Activated CD4-positive, CD25-positive, alpha-beta regulatory T cell treated with anti-CD3 and anti-CD28 coated beads, Interleukin-2, amount 50 U/mL, for 24 hours (primary cell): ENCODE measurements at places on chromosomes 2 and 18.

DNA sequence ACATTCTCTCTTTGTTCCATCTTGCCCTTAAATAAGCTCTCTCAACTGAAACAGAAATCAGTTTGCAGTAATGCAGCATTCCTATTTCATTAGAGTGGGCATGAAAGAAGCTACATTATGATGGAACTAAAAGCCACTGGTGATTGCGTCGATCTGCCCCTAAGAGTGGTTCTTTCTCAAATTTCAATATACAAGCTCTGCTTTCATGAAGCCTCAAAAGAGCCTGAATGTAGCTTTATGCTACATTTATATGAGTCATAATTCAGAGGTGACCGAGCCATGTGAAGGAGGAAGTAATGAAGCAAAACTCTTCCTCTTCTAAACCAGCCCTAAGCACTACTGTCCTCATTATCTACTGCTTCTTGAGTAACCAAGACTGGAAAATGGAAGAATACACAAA, 64.8 kb upstream of the CYTIP start:
- no peak for ATAC-seq

- no peak for ATAC-seq
Measured at GRCh38 chr2:128284841-128285240, 33.8 kb downstream of the HS6ST1 start.

GRCh38 chr18:48132797-48133655, 202.6 kb upstream of the SMAD2 start:
- no peak for ATAC-seq

DNA sequence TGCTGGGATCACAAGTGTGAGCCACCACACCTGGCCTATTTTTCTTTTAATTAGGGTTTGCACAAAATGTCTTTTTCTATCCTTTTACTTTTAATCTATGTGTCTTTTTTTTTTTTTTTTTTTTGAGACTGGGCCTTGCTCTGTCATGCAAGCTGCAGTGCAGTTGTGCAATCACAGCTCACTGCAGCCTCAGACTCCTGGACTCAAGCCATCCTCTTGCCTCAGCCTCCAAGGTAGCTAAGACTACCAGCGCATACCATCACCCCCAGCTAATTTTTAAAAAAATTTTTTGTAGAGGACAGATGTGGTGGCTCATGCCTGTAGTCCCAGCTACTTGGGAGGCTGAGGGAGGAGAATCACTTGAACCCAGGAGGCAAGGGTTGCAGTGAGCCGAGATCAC, 27.1 kb downstream of the ADCY3 start:
- ATAC-seq, result no peak

GRCh38 chr2:200748779-200749178, 62.9 kb upstream of the BZW1 start:
- ATAC-seq, result no peak

DNA sequence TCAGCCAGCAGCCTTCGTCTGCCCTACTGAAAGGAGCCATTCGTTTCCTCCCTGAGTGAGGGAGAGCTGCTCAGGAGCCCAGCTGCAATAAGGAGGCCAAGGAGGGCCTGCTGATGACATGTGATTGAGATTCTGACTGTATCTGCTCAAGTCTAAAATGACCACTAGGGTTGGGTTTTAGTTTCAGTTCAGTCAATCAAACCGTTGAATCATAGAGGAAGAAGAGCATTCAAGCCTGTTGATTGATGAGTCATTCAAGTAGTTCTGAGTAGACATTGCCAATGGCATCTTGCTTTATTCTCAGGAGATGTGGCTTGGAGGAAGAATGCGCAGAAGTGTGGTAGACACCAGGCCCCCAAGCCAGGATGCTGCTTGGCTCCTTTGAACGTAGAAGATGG, 19.9 kb upstream of the BCL2L11 start:
- peak; percentile 87 for ATAC-seq

- ATAC-seq, result no peak
Measured at GRCh38 chr2:105665480-105665879, 79.2 kb upstream of the NCK2 start.

DNA sequence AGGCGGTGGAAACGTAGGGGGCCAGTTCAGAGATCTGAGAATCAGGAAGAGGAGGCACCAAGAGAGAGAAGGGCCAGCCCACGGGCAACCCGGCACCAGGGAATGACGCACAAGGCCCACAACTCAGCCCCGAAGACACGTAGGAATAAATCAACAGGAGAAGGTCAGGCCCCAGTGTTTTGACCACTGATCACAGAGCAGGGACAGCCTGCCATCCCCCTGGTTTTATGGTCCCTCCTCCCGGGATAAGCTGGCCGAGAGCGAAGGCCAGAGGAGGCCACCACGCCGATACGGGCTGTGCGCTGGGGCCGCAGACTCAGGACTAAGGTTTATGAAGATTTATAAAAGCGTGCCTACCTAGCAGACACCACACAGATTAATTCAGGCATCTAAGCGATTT, 341.4 kb downstream of the ZNF516 start:
- ATAC-seq, result no peak

DNA sequence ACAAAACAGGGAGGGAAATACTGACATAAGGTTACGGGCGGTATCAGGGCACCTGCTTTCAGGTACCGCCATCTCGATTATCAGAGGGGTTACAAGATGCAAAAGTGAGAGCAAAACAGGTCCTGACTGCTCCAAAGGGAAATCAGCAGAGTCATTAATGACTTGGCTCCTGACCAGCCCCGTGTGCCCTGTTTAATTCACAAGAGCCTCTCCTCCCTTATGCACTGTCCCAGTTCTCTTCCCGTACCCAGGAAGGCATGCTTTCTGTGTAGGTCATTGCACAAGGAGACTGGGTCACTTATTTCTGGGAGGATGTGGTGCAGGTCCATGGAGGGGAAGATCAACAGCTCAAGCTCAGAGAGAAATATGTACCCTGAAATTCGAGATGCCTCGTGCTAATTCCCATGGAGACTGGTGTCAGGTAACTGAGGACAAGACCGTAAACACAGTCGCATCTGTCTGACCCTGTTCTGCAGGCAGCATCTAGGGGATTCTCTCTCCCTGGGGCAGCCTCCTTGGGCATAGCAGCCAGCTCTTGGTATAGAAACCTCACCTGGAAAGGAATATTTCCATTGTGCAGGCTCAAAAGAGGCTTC, 79.9 kb downstream of the HNRNPLL start:
- no peak for ATAC-seq

- no peak for ATAC-seq
Measured at GRCh38 chr18:79504034-79504433, 108.3 kb downstream of the NFATC1 start.

- no peak for ATAC-seq
Measured at GRCh38 chr2:241762321-241762932, 14.2 kb upstream of the GAL3ST2 start.

DNA sequence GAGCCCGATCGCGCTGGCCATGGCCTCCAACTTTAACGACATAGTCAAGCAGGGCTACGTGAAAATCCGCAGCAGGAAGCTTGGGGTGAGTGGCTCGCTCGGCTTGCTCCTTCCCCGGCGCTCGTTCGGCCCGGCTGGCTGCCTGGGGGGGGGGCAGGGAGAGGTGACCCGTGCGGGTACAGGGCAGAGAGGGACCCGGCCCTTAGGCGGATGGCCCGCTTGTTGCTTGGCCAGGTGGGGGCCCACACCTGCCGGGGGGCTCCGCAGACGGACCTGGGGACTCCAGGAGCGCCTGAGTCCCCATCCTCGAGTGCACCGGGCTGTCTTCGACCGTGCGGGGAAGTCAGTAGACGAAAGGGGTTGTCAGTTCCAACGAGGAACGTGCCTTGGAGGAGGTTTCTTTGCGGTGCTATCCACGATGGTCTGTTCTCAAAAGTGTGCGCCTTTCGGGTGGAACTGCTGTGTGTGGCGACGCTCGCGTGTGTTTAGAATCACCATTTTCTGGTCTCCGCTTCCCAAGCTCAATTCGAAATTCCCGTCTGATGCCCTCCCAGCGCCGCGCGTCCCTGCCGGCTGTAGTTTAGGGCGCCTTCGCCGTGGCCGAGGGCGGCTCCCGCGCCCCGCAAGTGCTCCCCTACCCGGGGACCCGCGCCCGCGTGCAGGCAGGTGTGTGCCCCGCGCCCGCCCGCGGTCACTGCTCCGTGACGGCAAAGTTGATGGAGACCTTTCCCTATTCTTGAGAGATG, 711 bp downstream of the DOK6 start:
- ATAC-seq, result no peak

DNA sequence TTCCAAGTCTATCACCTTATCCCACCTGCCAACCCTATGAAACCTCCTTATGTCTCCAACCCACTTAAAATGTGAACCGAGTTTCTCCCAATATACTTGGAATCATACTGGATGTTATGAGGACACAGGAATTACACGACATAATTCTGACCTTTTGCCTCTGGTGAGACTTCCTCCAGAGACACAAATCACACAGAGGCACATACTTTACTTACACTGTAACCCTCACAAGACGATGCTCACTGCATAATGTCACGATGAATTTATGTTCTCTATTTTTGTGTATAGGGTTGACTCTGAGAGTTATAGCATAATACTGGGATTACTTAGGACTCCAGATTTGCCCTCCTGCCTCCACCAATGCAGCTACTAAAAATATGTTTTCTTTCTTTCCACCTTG, 28.0 kb upstream of the SETBP1 start:
- no peak for ATAC-seq

DNA sequence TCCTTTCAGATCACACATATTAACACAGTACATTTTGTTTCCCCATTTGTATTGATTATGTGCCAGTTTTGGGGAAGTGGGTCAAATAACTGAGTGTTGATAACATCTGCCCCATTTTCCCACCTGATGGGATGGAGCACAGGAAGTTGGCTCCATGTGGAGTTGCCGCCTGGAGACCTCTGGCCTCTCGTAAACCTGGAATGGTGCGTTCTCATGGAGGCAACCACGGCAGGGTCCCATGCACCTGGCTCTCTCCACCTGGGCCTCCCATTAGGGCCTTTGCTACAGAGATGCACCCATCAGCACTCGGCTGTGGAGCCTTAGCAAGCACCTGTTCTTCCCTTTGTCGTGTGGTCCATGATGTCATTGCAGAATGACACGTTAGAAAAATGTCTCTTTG, 130.6 kb downstream of the MBP start:
- ATAC-seq, result no peak

- ATAC-seq, result no peak
Measured at GRCh38 chr2:169955940-169956339, 128.7 kb downstream of the UBR3 start.

GRCh38 chr2:238160206-238161129, 1.7 kb downstream of the ERFE start:
- ATAC-seq, result no peak

GRCh38 chr2:237413777-237414661, at the start of gene COL6A3:
COL6A3 (minus strand) TSS chr2:237414164; CDS start chr2:237396817, 17,347 bp downstream.
- ATAC-seq, result no peak

- ATAC-seq, result no peak
Measured at GRCh38 chr2:198347946-198348345, 543.6 kb downstream of the PLCL1 start.

DNA sequence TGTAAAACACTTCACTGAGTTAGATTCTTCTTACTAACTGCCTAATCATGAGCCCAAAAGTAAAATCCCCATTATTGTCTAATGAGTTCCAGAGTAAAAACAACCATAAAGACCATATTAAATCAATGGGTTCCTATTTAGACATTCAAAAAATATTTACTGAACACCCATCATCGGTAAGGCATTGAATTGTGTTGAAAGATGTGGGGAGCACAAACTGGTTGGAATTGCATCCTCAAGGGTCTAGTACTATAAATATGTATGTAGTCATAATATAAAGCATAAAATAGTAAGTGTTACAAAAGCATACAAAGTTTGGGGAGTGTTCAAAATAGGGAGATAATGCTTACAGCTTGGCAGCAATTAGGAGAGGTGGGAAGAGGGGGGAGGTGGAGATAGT, 3.0 kb upstream of the MARCHF4 start:
- ATAC-seq, result no peak

- ATAC-seq, result no peak
Measured at GRCh38 chr18:26618135-26618534, 69.8 kb upstream of the KCTD1 start.

GRCh38 chr2:196962325-196962724, 35.8 kb upstream of the PGAP1 start:
- no peak for ATAC-seq

GRCh38 chr2:235049069-235049468, 97.3 kb downstream of the SH3BP4 start:
- ATAC-seq, result no peak

DNA sequence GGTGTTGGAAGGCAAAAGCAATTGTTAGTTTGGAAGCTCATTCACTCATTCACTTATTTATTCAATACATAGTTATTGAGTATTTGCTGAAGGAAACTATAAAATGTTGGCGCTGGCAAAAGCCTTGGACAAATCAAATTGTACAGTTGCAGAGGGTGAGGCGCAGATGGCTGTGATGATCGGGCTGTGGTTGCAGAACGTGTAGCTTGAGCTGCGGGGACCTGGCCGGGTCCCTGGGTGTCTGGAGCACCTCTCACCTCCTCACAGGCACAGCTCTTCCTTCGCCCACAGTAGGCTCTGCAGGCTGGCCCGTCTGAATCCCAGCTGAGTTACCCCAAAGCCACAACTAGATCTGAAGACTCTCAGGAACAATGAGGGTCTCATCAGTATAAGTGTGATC, 72.7 kb downstream of the LDLRAD4 start:
- ATAC-seq, result no peak

- ATAC-seq, result no peak
Measured at GRCh38 chr2:228247335-228247734, 65.8 kb upstream of the SPHKAP start.

DNA sequence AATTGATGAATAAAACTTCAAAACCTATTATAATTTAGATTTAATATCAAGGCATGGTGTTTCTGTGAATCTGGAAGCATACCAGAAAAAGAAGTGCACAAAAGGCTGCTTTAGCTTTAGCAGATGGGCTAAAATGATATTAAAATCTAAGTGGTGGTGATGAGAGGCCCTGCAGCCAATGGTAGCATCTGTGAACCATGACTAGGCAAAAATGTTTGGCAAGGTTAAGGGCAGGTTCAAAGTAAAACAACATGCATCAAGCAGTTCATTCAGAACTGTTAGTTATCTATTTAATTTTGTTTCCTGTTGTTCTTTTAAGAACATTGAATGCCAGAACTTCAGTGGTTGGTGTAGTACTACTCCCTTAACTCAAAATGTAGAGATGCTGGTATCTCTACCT, 1736.9 kb upstream of the CELF4 start:
- no peak for ATAC-seq

DNA sequence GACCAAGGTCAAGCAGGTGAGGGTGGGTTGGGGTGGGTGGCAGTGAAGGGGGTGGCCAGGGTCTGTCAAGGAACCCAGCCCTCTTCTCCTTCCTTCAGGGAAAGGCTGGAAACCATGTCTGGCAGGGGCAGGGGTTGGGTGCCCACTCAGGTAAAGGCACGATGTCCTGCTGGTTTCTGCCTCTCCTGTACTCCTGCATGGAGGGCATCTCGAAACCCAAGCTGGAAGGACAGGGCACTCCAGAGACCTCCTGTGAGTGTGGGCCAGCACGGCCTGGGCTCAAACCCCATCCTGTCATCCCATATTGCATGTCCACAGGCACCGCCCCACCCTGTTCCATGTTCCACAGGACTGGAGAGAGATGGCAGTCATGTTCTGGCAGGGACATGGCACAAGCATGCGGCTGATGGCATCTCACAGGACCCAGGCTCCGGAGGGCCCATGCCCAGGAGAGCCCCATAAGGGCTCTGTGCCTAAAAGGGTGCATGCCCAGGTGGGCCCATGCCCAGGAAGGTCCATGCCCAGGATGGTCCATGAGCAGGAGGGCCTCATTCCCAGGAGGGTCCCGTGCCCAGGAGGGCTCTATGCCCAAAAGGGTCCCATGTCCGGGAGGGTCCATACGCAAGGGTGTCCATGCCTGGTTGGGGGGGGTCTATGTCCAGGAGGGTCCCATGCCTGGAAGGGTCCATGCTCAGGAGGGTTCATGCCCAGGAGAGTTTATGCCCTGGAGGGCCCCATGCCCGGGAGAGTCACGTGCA, 6.4 kb downstream of the GPR35 start:
- ATAC-seq, result no peak

GRCh38 chr2:26521054-26521912, 43.4 kb upstream of the OTOF start:
- ATAC-seq, result no peak
